CD4-positive, CD25-positive, alpha-beta regulatory T cell (primary cell): ENCODE measurements at places on chromosomes 12 and 14. TPM values are rescaled to one million over a fixed set of nuclear protein-coding genes. Genes with fewer than 3 reads are reported as not detected.

GRCh38 chr14:104604458-104605449, at the start of gene TMEM179:
Gene TMEM179, minus strand, starts transcription at chr14:104604772. Its CDS starts 31 bp downstream, at chr14:104604741.
- peaks cover 4% of the 10 kb centered on the region for H3K4me1 ChIP-seq
- DNase-seq, result no peak
- H3K27ac ChIP-seq, result no peak within 1 kb of the TSS
- no peaks in the 10 kb centered on the region for H3K36me3 ChIP-seq
- H3K4me3 ChIP-seq, result no peak within 1 kb of the TSS

DNA sequence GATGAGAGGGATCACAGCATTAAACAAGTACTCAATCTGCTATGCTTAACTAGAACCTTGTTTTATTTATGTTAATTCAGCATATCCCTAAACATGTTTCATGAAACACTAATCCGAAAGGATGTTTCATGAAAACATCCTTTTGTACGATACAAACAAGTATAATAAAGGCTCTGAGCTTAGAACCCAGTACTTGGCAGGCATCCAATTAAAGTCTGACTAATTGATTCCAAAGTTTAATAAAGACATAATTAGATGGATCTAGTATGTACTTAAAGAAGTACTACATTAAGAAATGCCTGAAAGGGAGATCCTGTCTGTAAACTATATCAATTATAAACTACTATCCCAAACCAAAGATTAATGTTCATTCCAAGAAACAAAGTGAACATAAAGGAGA, 51.8 kb downstream of the SCAF11 start:
- H3K36me3 ChIP-seq, result peaks cover 36% of the 10 kb centered on the region
- no peak for DNase-seq
- no peak overlapping the region for H3K27ac ChIP-seq
- H3K4me1 ChIP-seq, result no peaks in the 10 kb centered on the region
- H3K4me3 ChIP-seq, result no peak overlapping the region
- H3K27me3 ChIP-seq, result no peaks in the 10 kb centered on the region

GRCh38 chr12:82774666-82775065, 88.0 kb downstream of the TMTC2 start:
- no peak overlapping the region for H3K4me3 ChIP-seq
- no peaks in the 10 kb centered on the region for H3K36me3 ChIP-seq
- no peak for DNase-seq
- no peaks in the 10 kb centered on the region for H3K4me1 ChIP-seq

DNA sequence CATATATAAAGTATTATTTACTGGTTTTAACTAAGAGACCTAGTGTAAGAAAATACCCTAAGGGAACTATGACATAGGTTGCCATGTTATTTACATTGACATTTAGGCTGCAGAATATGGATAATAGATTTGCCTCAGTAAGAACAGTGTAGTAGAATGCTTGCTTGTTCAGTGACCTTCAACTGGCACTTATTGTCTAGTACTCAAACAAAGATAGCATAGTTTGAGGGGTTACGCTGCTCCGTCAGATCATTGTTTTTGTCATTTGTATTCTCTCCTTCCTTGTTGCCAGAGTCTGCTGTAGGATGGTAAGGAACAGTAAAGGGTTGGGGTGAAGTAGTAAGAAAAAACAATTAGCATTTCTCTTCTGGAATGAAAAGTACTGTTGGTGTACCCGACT, 33.2 kb downstream of the TOGARAM1 start:
- H3K4me1 ChIP-seq, result no peaks in the 10 kb centered on the region
- peaks cover 3% of the 10 kb centered on the region for H3K36me3 ChIP-seq
- no peaks in the 10 kb centered on the region for H3K27me3 ChIP-seq
- no peak for DNase-seq
- H3K27ac ChIP-seq, result no peak overlapping the region
- no peak overlapping the region for H3K4me3 ChIP-seq

- no peak for DNase-seq
- no peaks in the 10 kb centered on the region for H3K27me3 ChIP-seq
- H3K4me1 ChIP-seq, result no peaks in the 10 kb centered on the region
- no peak overlapping the region for H3K4me3 ChIP-seq
- H3K36me3 ChIP-seq, result peaks cover 8% of the 10 kb centered on the region
These were observed 71.7 kb downstream of the IPO8 start for GRCh38 chr12:30624009-30624408.

DNA sequence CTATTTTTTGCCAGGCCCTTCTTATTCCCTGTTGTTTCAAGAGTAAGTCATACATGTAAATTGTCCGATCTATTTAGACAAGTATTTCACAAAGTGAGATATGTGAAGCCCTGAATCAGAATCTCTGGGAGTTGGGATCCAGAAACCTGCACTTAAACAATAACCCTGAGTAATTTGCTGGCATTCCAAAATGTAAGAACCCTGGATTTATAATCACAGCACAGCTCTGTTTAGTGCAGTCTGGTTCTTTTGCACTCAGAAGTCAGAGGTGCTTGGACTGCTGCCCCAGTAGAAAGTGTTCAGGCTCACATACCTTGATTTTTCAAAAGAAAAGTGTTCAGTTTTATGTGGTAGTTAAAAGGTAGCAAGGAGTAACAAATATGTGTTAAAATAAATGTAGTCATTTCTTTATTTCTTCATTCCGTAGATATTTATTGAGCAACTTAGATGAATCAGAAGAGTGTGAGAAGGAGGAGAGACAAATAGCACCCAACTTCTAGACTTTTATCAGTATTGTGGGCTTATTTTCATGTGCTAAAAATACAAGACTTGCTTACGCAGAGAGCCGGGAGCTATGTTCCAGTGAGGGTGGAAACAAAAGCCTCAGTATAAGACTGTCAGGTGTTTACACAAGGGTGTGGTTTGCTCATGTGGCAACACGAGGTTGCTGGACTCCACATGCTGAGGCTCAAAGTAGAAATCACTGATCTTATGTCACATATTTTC, 70.1 kb downstream of the SYNE2 start:
- peak overlapping the region; percentile 30 for H3K27ac ChIP-seq
- peak overlapping the region; percentile 4 for H3K4me3 ChIP-seq

DNA sequence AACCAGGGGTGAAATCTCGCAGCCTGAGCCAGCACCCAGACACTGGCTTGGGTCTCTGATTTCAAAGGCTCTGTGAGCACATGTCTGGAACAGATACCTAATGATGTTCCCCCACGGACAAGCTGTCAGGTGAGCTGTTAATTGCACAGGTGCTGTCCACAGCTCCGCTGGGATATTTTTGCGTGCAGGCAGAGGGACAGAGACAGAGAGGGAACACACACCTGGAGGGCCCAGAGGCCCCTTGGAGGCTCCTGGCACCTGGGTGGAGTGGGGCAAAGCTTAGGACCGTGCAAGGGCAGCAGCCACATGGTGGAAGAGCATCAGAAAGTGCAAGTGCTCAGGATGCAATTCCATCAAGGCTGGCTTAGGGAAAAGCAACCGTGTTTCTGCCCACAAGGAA, 57.3 kb downstream of the ARL6IP4 start:
- H3K4me1 ChIP-seq, result no peaks in the 10 kb centered on the region
- H3K27ac ChIP-seq, result no peak overlapping the region
- no peak overlapping the region for H3K4me3 ChIP-seq
- DNase-seq, result no peak
- peaks cover 16% of the 10 kb centered on the region for H3K36me3 ChIP-seq
- no peaks in the 10 kb centered on the region for H3K27me3 ChIP-seq

DNA sequence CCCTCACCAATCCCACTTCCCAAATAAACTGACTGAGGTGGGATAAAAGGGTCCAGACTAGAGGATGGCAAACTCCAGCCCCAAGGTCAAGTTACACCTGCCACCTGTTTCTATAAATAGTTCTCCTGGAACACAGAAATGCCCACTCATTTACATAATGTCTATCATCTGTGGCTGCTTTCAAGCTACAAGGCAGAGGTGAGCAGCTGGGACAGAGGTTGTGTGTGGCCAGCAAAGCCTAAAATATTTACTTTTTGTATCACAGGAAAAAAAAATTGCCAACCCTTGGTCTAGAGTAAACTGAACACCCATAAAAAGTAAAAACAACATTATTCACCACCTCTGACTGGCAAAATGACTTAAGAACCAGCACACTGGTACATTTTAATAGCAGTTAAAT, 269.4 kb downstream of the RGS6 start:
- no peak for DNase-seq
- H3K4me1 ChIP-seq, result no peaks in the 10 kb centered on the region
- no peak overlapping the region for H3K27ac ChIP-seq
- H3K4me3 ChIP-seq, result no peak overlapping the region

DNA sequence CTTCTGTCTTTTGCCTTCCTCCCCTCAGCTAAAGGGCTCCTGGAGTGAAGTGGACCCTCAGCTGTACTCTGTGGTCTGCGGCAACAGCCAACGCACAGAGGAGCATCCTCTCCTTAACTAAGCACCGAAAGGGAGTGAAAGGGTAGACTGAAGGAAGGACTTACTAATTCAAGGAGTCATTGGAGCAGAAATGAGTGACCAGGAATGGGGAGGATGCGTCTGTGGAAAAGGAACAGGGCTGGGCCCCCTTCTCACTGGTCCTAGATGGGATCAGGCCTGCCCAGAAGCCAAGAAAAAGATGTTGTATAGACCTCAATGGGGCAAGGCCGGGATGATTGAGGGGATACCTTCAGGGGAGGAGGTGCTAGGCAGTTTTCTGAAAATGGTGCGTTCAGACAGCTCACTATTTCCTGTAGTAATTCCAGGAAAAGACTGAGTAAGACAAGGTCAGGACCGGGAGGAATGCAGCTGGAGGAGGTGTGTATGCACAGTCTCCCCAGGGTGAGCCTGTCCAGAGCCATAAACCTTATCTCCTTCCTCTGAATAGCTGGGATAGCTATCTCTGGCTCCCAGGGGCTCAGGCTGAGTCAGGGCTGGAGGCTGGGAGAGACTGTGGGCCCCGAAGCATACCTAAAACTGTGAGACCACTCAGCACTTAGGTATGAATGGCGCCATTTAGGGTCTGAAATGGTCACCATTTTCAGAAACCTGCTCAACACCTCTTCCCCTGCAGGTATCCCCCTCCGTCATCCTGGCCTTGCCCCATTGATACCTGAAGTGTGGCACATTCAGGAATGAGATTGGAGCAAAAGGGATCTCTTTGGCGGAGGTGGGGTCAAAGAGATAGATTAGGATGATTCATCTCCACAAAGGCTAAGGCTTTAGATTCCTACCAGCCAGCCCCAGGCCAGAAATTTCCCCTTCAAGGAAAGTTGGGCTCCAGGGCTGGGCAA, 20.2 kb upstream of the KRT8 start:
- no peaks in the 10 kb centered on the region for H3K36me3 ChIP-seq
- H3K4me1 ChIP-seq, result no peaks in the 10 kb centered on the region
- H3K27ac ChIP-seq, result no peak overlapping the region
- no peak for DNase-seq
- no peak overlapping the region for H3K4me3 ChIP-seq

DNA sequence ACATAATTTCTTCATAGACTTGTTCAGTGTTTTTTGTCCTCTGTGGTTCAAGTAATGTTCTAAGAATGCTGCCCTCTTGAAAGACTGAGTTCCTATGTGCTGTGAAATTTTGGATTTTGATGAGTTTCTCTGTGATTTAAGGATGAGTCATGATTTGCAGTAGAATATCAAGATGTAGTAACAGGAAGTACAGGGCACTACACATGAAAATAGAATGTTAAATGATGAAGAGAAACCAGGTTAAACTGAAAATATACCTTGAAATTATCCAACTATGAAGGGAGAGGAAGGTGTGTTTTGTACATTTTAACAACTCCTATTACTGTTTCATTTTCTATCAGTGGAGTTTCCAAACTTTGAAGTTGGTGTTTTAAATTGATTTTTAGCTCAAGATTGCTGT, 4.8 kb downstream of the ELK3 start:
- H3K27me3 ChIP-seq, result no peaks in the 10 kb centered on the region
- H3K4me3 ChIP-seq, result peak overlapping the region; percentile 92
- no peak for DNase-seq
- H3K27ac ChIP-seq, result peak overlapping the region; percentile 87
- peaks cover 65% of the 10 kb centered on the region for H3K4me1 ChIP-seq

DNA sequence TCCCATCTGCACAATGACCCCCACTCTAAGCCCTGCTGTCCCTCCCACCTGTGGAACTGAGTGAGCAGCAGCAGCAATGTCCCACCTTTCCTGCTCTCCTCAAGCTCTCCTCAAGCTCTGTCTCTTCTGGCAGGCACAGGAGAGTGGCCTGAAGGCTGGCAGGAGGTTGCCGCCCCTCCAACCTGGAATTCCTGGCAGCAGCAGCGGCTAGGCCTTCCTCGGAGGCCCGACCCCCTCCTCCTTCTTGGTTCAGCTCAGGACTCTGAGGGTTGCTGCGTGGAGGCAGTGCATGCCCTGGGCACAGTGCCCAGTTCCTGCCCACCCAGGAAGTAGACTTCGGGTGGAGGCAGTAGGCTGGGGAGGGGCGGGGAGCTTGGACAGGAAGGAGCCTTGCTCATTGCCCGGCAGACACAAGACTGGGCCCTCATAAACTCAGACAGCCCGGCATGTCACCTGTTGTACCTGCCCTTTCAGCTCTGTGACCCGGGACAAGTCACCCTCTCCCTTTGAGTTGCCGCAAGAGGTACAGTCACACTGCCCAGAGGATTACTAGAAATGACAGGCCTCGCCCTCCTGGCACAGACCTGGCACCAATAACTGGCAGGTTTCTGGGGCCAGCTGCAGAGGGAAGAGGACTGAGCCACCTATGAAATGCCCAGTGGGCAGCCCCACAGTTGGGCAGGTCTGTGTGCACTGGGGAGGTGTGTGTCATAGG, 2.1 kb upstream of the SERPINA1 start:
- H3K27me3 ChIP-seq, result no peaks in the 10 kb centered on the region
- no peaks in the 10 kb centered on the region for H3K36me3 ChIP-seq
- H3K4me3 ChIP-seq, result no peak overlapping the region
- no peak for DNase-seq

DNA sequence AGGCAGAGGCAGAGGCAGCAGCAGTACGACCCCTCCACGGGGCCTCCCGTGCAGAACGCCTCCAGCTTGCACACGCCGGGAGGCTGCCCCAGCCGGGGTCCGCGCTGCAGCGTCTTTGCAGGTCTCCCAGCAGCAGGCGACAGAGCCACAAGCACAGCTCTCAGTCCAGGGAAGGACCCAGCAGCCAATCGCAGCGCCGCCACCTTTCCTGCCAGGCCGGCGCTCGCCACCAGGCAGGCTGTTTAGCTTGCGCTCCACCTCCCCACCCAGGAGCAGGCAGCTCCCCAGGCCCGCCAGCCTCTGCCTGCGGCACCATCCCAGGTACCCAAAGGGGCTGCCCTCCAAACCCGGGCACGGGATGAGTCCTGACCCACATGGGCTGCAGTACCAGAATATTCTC, 25.2 kb downstream of the DDX51 start:
- H3K4me3 ChIP-seq, result no peak overlapping the region
- no peak overlapping the region for H3K27ac ChIP-seq
- H3K4me1 ChIP-seq, result no peaks in the 10 kb centered on the region
- peaks cover 27% of the 10 kb centered on the region for H3K36me3 ChIP-seq
- no peaks in the 10 kb centered on the region for H3K27me3 ChIP-seq

GRCh38 chr12:1603269-1603993, 9.1 kb upstream of the FBXL14 start:
- DNase-seq, result no peak
- H3K36me3 ChIP-seq, result no peaks in the 10 kb centered on the region
- peaks cover 23% of the 10 kb centered on the region for H3K4me1 ChIP-seq
- H3K27ac ChIP-seq, result no peak overlapping the region
- H3K4me3 ChIP-seq, result no peak overlapping the region
- no peaks in the 10 kb centered on the region for H3K27me3 ChIP-seq

The MGAT4C gene
- not detected for polyA plus RNA-seq

The CLEC2B gene
- 52.7 TPM for polyA plus RNA-seq

The SOX5 gene
- polyA plus RNA-seq, result not detected
